ENCODE measurements at places on chromosomes 11 and 22. TPM values are rescaled to one million over a fixed set of nuclear protein-coding genes. Genes with fewer than 3 reads are reported as not detected.
A peak's percentile ranks its signal among the peaks of the same experiment; 100 is the strongest.

- peak; percentile 99 for DNase-seq
These were observed at the start of gene SLC39A13 for GRCh38 chr11:47407746-47408590. SLC39A13 (plus strand) TSS chr11:47408590; CDS start chr11:47410095, 1,505 bp downstream.

- DNase-seq: no peak
These were observed 784.2 kb upstream of the CCDC179 start for GRCh38 chr11:23644443-23644842.

GRCh38 chr11:86043765-86044503 is 24.9 kb downstream of the PICALM start:
- no peak for DNase-seq

DNA sequence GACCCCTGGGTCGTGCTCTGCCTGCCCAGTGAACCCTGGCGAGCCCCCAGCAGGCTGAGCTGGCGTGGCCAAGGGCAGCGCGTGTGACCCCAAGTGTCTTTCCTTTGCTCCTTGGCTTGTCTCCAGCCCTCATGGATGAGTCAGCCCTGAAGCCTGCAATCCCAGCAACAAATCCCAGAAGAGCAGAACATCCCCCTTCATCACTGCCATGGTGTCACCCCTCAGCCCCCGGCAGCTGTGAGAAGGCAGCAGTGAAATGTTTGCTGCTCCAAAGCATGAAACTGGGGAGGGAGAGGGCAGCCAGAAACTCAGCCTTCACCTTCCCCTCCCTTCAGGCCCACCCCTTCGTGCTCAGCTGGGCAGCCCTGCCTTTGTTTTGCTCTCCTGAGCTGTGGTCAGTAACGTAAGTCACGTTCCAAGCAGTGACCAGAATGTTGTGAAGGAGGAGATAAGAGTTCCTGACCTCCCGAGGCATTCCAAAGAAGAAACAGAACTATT is 29.8 kb downstream of the ADAMTS15 start:
- DNase-seq: no peak

Gene CDC42EP1
- 68.5 TPM for total RNA-seq

All from kidney (tissue), 22 donors.